Activated T-helper 2 cell treated with anti-CD3 and anti-CD28 coated beads, Interferon-gamma antibody, Interleukin-2, Interleukin-4, amounts not matched to agents 10 μg/mL and 5 μg/mL and 100 μg/mL, durations not matched to agents 14 hours and 24 hours and 36 hours (primary cell): ENCODE measurements at places on chromosomes 5 and 9.

GRCh38 chr9:33943389-33943788 is 105.3 kb downstream of the UBAP2 start:
- no peaks in the 10 kb centered on the region for H3K4me1 ChIP-seq
- no peaks in the 10 kb centered on the region for H3K27me3 ChIP-seq
- no peak for DNase-seq
- no peak overlapping the region for H3K4me3 ChIP-seq

GRCh38 chr5:149410071-149410470 is 31.0 kb upstream of the IL17B start:
- H3K27ac ChIP-seq = no peak overlapping the region
- H3K36me3 ChIP-seq = no peaks in the 10 kb centered on the region
- no peaks in the 10 kb centered on the region for H3K4me1 ChIP-seq
- H3K27me3 ChIP-seq = no peaks in the 10 kb centered on the region
- DNase-seq = no peak
- no peak overlapping the region for H3K4me3 ChIP-seq

DNA sequence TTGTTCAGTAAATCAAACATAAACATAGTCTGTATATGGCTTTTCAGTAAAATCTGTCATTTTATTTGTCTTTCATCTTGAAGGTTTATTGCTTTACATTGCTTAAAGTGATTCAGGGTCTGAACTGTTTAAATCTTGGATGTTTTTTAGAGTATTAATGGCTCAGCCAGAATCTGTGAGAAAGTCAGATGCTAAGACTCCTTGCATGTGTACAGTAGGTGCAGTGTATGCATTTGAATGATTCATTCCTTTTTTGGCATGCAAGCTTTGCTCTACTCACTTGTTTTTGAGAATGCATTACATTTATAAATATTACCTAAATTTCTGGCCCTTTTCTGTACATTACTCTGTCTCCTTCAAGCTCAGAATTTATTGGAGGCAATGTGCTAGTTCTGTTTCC is 271.0 kb upstream of the RIOK2 start:
- no peaks in the 10 kb centered on the region for H3K27me3 ChIP-seq
- H3K4me1 ChIP-seq = no peaks in the 10 kb centered on the region
- no peak overlapping the region for H3K4me3 ChIP-seq
- no peak for DNase-seq
- H3K36me3 ChIP-seq = no peaks in the 10 kb centered on the region
- no peak overlapping the region for H3K27ac ChIP-seq

DNA sequence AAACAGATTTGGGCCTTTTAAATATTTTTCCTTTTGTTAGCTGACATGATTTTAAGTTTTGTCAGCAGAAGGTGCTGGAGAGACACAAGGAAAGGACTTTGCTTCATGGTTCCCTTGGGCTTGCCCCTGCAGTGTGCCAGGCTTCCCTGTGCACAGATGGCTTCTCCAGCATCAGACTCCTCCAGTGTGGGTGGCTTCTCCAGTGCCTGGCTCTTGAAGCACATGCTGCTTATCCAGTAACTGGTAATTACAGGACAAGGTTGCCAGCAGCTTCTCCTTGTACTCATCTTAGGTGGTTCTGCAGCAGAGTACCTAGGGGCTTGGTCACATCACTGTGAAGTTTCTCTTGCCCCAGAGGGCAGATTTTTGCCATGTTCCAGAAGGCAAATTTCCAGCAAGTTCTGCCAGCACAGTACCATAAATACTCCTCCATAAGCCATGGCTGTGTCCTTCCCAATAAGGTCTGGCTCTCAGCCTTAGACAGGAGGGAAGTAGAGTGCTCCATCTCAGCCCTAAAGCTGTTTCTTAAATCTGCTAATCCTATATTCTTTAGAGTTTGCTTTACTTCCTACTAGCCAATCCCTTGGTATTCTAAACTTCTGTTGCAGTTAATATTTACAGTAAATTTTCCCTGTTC is 62.4 kb downstream of the PJA2 start:
- H3K27ac ChIP-seq = no peak overlapping the region
- peaks cover 47% of the 10 kb centered on the region for H3K36me3 ChIP-seq
- no peak for DNase-seq
- no peak overlapping the region for H3K4me3 ChIP-seq

DNA sequence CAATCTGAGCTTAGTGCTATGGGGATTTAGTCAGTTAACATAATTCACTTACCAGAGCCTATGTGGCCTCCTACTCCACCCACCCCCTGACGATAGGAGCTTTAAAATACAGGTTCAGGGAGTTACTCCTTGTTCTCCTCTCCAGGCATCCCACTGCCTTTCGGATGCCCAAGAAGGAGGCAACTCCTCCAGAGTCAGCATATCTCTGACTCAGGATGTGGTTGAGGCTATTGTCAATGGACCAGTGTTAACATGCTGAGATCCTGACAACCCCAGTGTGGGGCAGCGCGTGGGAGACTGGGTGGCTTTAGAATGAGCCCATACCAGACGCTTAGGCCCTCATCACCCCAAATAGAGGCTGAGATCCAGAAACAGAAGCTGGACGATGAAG is 27.4 kb downstream of the BICD2 start:
- DNase-seq = no peak
- no peaks in the 10 kb centered on the region for H3K27me3 ChIP-seq
- no peak overlapping the region for H3K27ac ChIP-seq
- H3K4me3 ChIP-seq = no peak overlapping the region
- no peaks in the 10 kb centered on the region for H3K36me3 ChIP-seq
